ENCODE measurements at places on chromosomes 3 and 15.
A peak's percentile ranks its signal among the peaks of the same experiment; 100 is the strongest.

GRCh38 chr3:49122451-49122850, 1.8 kb upstream of the USP19 start:
- DNase-seq: no peak

DNA sequence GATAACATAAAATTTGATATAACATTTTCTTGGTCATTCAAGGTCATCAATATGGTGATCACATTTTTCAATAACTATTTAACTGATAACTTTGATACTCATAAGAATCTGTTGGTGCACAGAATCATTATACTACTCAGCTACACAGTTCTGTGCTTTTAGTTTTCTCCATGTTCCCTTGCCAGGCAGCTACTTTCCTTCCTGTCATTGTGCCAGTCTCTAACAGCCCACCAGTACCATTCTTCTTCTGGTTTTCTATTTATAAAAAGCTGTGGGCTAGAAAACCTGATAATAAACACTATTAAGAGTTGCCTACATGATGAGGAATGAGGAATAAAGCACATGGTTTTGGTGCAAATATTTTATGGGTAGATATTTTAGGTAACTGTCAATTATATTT, 77.6 kb downstream of the C3orf80 start:
- no peak for DNase-seq

DNA sequence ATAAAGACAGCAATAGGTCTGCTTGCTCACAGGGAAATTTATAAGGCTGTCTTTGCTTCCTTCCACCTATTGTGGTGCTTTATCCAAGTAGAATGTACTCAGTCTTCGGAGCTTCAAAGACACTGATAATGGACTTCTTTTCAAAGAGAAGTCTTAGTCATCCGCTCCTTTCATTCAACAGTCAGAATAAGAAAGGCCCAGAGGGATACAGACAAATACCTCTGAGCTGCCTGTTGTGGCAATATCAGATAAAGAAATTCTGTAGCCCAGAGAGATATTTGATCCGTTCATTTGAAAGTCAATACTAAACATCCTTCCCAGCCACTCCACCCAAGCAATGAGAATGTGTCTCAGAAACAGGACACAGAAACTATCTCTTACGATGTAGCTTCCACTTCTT, 110.0 kb downstream of the FHIT start:
- DNase-seq: peak; percentile 34

- DNase-seq: no peak
Observed at GRCh38 chr15:71344316-71344715, 229.0 kb downstream of the THSD4 start.

DNA sequence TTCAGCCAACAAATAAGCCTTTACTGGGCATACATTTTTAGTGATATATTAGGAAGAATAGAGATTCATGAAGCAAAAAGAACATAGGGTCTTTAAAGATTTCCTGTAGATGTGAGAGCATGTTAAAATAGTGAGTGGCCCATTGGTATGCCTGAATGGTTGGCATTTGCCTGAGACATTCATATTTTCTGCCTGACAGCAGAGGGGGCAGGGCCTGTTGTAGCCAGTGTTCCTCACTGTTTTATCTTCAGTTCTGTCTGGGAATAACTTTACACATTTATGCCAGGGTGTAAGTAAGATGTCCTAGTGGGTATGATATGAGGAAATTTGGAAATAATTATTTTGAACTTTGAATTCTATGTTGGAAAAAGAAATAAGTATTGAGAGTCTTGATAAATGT, 704.7 kb upstream of the ARPP21 start:
- DNase-seq: no peak

- DNase-seq: no peak
Observed at GRCh38 chr3:12286927-12287726, 1.7 kb upstream of the PPARG start.

GRCh38 chr3:101292027-101292426, 28.3 kb downstream of the IMPG2 start:
- DNase-seq: no peak
